ENCODE measurements at places on chromosomes 13 and 19.

DNA sequence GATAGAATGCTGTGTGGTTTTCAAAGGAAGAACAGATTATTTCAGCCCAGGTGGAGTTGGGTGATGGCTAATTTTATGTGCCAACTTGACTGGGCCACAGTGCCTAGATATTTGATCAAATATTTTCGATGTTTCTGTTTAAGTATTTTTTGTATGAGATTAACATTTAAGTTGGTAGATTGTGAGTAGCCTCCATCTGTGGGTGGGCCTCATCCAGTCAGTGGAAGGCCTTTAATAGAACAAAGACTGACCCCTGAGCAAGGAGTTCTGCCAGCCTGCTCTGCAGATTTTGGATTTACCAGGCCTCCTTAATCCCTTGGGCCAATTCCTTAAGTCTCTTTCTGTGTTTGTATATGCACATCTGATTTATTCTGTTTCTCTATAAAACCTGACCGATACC, 13.9 kb downstream of the LSM14A start:
- no peak for DNase-seq

- DNase-seq: no peak
Observed at GRCh38 chr19:15187026-15188007, 13.5 kb downstream of the NOTCH3 start.

DNA sequence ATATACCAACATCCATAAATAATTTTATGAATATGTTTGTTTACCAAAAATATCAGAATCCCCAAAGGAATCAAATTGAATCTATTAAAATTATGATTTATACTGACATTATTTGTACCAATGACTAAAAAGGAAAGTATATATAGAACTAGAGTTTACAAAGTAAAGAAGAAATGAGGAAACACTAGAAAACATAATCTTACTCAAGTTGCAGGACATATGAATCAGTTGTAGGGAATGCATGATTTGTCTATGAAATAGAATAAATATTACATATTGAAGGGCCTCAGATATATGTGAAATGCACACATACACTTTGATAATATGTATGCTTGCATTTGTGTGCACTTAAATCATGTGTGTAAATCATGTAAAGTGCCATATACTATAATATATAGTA, 1466.4 kb downstream of the EFNB2 start:
- DNase-seq: peak; percentile 31

- no peak for DNase-seq
Observed at GRCh38 chr13:90796474-90796873, 551.0 kb upstream of the MIR17HG start.

GRCh38 chr13:111854403-111854802, 212.5 kb upstream of the SOX1 start:
- DNase-seq: no peak

GRCh38 chr19:17721821-17722220, 2.5 kb downstream of the MAP1S start:
- DNase-seq: no peak
